Left ventricle myocardium superior (tissue), 1 donor: ENCODE measurements at places on chromosomes 11 and 22. TPM values are rescaled to one million over a fixed set of nuclear protein-coding genes. Genes with fewer than 3 reads are reported as not detected.

GTSE1 gene
- 0.45 TPM for total RNA-seq

CASP1 gene
- total RNA-seq: 11.3 TPM

POU2F3 gene
- not detected for total RNA-seq

OR4A16 gene
- total RNA-seq: not detected

B3GAT1 gene
- total RNA-seq: 0.17 TPM

- DNase-seq: no peak
Measured at GRCh38 chr11:30440510-30440909, 117.6 kb downstream of the ARL14EP start.

DNA sequence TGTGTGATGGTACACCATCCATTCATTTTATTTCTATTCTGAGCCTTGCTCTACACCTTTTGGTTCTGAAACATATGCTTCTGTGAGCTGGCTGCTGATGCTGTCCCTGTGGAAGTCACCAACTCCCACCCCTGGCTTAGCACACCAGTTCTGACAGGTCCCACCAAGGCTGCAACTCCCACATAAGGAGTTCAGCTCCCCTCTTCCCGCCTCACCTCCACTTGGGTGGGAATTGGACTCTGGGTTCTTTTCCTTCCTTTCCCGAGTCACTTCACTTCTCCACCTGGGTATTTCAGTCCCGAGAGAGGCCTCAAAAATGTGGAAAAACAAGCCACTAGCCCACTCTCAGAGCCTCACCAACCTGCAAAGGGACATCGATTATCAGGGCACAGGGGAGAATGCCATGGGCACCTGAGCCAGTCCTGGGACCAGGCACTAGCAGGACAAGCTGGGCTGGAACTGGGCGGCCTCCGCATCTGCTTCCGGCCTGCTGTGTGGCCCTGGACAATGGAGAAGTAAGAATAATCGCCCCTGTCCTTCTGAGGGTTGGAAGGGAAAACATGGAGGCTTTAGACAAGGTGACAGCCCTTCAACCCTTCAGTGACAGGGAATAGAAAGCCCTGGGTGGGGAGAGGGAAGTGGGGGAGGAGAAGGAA is 80.1 kb downstream of the IGLL1 start:
- DNase-seq: no peak

- no peak for DNase-seq
Measured at GRCh38 chr11:108491936-108492335, 6.2 kb downstream of the POGLUT3 start.

DNA sequence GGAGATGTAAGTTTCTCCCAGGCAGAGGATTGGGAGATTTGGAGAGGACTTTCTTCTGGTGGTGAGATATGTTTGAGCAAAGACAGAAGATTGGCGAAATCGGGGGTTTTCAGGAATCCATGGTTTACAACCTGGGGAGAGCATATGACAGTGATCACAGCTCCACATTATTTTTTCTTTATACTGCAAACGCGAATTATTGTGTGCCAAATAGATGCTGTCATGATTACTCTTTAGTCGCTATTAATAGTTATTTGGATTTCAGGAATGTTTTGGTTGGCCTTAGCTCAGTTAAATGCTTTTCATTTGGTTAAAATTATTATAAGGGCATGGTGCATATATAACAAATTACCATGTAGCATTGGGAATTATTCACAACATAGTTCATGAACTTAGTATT is 15.2 kb downstream of the ATXN10 start:
- no peak for DNase-seq

DNA sequence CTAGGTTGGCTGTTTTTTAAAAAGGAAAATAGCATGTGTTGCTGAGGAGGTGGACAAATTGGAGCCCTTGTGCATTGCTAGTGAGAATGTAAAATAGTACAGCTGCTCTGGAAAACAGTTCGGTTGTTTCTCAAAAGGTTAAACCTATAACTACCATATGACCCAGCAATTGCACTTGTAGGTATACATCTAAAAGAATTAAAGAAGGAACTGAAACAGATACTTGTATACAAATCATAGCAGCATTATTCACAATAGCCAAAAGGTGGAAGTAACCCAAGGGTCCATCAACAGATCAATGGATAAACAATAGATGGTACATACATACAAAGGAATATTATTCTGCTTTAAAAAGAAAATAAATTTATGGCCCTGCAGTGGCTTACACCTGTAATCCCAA is 111.4 kb downstream of the CSTPP1 start:
- DNase-seq: no peak

DNA sequence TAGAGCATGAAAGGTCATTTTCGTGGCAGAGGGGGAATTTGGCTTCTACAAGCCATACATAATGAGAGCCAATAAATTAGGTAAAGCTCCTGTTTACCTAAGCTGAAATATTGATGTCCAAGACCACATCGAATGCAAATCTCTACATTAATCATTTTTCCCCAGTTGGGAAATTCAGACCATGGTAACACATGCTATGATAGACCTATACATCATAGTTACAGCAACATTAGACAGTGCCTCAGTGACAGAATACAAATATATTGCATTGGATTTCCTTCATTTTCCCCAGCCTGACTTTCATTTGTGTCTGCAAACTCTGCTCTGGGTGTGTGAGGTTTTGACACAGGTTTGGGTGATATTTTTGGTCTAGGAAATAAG is 1079.7 kb upstream of the TENM4 start:
- no peak for DNase-seq

DNA sequence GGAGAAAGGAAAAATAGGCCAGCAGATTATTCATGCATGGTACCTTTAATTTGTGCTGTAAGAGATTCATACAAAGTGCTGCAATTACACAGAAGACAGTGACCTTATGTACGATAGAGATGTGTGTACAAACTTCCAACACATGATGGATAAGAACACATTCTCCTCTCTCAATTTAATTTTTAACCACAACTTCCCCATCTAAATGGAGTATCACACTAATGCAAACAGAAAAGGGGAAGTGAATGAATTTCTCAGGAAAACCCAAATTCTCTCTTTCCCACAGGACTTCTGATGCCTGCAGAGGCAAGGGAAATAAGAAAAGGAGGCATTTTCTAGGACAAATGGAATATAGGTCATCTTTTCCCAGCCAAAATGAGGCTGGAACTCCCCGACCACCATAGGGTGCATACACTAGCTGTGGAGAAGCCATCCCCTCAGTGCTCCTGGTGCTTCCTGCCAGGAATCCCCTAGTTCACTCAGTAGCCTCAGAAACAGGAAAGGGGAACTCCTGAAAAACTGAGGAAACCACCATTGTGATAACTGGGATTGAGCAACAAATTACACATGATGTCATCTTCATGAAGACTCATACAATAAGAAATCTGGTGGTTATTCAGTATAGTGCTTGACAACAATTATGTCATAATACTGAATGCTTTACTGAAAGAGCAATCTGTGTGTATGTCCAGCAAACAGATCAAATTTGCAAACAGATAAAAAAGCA is 22.4 kb downstream of the MMP10 start:
- no peak for DNase-seq

DNA sequence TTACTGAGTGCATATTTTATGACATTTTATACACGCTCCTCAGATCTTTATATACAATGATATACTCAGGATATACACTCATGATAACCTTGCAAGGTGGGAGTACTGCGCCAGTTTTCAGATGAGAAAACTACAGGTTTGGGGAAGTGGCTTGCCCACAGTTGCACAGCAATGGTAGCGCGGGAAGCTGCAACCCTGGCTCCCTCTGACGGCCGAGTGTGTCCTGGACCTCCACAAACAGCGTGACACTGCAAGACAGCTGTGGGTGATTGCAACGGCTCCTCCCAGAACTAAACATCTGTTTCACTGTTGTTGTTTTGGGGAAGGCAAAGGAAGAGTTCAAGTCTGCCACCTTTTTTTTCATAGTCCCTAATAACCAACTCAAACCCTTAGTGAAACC is 47.0 kb downstream of the PACSIN2 start:
- DNase-seq: peak; percentile 78

GRCh38 chr11:33320016-33320813 is 63.0 kb downstream of the HIPK3 start:
- DNase-seq: no peak

- no peak for DNase-seq
Measured at GRCh38 chr11:121372028-121372427, 79.5 kb downstream of the SC5D start.

- no peak for DNase-seq
Measured at GRCh38 chr11:121452609-121453150, at the start of gene SORL1-AS1. TSS of gene SORL1-AS1 (minus strand) at chr11:121452967.

DNA sequence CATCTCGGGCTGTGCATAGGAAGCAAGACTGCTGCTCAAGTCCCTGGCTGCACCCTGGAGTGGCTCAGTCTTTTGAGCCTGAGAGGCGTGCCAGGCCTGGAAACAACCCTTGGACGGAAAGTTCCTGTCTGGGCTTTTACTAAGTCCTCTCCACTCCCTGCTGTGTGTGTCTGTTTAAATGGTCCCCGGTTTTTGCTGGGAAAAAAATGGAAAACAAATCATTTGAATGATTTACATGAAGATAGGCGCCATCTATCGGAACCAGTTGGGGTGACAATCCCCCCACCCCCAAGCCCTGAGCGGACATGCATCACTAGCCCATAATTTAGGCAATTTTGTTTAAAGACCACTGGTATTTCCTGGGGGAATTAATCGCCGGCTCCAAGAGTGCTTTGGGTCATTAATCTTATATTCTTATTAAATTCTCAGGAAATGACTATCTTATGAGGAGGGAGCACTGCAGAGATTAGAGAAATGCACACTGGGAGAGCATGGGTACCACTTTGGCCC is 2.7 kb upstream of the GAB2 start:
- DNase-seq: peak; percentile 73

GRCh38 chr11:126404367-126404766 is 48.9 kb downstream of the ST3GAL4 start:
- DNase-seq: no peak

DNA sequence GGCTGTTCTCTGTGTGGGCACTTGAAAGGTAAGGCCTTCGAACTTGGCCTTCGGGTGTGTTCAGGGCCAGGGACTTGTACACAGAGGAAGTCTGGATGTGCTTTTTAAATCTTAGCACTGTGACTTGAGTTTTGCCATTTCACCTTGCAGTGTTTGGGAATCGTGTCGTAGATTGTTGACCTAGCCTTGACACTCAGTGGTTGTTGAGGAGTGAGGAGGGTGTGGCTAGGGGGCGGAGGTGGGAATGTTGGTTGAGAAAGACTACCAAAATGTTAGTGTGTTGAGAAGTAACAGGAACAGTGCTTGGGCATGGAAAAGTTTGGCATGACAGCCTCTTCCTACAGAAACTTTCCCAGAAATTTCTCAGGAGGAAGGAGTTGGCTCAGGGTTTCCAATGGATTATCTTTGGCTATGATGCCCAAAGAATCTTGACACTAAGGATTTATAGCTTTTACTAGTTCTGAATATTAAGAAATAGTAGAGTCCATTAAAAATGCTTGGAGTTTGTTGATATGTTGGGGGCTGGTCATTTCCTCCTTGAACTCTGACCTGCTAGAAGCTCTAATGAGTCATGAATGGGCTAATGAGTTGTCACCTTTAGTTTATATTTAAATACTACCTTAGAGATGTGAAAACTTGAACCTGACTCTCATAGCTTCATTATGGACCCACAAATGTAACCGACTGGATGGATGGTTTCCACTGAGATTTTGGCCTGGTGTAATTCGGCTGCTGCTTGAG is 40.6 kb downstream of the BARX2 start:
- DNase-seq: no peak
